ENCODE measurements at places on chromosomes 6 and 20. TPM values are rescaled to one million over a fixed set of nuclear protein-coding genes. Genes with fewer than 3 reads are reported as not detected.

Gene CD109
- 0.97 TPM for polyA plus RNA-seq

Gene KIAA1755
- polyA plus RNA-seq = 9.8 TPM

Gene SENP6
- polyA plus RNA-seq = 19.6 TPM

Gene KCNK5
- polyA plus RNA-seq = 0.78 TPM

Gene SLX4IP
- 1.9 TPM for polyA plus RNA-seq

Gene PRDM1
- polyA plus RNA-seq = 0.64 TPM

Gene HMGCLL1
- 1.0 TPM for polyA plus RNA-seq

Gene CLVS2
- 0.58 TPM for polyA plus RNA-seq

Gene BCAS4
- polyA plus RNA-seq = 9.0 TPM

Gene ZNF311
- polyA plus RNA-seq = not detected

Gene PREX1
- polyA plus RNA-seq = 64.3 TPM

All from brain (organoid and tissue), 16 donors.